HT-29 (cell line): ENCODE measurements at places on chromosomes 3 and 15. TPM values are rescaled to one million over a fixed set of nuclear protein-coding genes. Genes with fewer than 3 reads are reported as not detected.

DNA sequence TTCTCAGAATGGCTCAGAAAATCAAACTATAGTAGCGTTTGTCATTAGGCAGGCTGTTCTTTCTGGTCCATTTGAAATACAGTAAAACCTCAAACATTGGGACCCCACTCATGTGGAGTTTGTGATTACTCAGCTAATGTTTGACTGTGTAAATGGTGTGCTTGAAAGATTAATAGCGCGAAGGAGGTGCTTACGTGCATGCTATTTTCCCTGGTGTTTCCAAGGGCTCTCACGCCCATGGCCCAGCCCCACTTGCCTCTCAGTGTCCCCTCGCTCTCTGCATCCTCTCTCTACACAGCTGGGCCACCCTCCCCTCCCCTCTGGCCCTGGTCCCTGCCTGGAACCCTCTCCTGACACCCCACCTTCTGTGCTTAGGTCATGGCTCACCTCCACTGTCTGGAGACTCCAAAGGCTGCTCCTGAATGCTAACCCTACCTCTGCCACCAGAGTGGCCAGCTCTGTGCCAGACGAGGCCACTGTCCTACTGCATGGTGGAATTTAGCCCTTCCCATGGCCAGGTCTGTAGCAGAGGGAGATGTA lies 194.2 kb downstream of the PLCL2 start:
- no peak for DNase-seq

DNA sequence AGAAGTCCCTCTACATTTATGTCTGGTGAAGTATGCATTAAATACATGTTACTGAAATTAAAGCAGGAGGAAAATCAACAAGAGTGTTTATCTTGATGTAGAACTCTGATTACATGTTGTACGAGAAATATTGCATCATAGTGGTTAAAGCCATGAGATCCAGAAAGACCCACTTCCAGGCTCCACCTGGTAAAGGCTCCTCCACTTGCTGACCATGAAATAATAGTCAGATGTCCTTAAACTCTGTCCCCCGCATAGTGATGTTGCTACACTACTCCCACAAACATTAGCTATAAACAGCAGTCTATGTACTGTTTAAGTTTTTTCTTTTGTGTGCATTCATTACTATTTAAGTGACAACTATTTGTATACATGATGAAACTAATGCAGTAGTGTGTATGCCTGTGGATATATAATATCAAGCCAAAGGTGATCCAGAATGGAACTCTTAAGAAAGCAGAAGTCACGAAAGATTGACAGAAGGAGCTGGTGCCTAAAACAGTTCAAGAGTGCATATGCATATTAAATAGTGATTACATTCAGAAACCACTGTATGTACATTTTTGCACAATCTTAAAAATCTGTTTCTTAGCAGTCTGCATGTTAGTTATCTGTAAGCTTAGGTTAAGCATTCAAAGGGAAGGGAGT lies 264.4 kb upstream of the KCNMB2 start:
- no peak for DNase-seq

- DNase-seq = no peak
Measured at GRCh38 chr15:101464999-101465669, 24.4 kb downstream of the PCSK6 start.

DNA sequence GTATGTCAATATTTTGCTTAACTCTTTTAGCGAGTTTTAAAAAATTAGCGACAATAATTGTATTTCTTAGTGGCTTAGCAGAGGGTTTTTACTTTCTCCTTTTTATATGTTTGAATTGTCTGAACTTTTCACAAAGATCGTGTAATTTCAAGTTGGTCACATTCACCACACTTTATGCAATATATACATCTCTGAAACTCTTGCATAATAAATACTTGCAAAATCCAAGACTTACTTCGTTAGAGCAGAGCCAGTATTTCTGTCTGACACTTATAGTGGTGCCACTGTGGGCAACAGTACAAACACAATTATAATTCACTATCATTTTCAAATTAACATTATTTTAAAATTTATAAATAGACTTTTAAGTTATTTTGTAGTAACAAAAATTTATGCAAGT lies 62.0 kb downstream of the SUCNR1 start:
- no peak for DNase-seq

GRCh38 chr3:33050071-33050653 lies 46.8 kb downstream of the GLB1 start:
- no peak for DNase-seq

DNA sequence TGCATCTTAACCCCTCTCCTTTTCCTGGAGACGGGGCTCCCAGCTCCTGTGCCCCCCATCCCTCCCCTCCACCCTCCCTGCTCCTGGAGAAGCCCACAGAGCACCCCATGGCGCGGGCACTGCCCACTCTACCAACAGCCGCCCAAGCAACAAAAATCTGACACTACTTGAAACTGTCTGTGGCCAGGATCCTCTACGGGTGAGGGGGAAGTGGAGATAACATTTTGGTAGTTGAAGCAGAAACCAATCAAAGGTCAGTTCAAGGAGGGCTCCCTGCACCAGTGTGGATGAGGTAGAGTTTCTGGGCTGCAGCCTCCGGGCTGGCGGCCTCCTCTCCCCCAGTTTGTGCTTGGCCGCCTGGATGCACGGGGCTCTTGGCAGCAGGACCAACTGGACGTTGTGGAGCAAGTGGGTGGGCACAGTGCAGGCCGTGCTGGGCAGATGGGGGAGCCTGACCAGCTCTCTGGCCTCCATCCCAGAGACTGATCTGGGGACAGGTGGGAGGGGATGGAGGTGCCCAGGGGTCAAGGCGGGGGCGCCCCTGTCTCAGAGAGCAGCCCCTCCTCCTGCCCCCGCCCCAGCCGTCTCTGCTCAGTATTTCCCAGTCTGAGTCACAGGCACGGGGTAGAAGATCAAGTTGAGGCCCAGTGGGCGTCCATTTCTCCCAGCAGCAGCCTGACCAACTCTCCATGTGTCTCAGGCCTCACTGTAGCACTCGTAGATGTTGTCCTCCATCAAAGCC lies 12.8 kb downstream of the H1-8 start:
- no peak for DNase-seq

GRCh38 chr3:58131101-58131825 lies 79.5 kb downstream of the DNASE1L3 start:
- DNase-seq = no peak

- DNase-seq = no peak
Measured at GRCh38 chr3:78941587-78941986, 826.2 kb downstream of the ROBO1 start.

DNA sequence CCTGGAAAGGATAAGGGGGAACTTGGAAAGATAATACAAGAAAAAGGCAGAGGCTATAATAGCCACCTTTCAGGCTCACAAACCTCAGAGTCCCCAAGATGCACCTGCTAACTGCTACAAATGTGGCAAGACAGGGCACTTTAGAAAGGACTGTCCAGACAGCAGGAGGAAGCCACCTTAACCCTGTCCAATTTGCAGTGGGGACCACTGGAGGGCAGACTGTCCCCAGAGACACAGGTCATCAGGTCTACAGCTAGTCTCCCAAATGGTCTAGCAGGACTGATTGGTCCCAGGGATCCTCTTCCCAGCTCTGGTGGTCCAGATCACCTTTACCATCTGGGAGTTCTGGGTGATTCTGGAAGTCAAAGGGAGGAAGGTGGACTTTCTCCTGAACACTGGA lies 882.5 kb upstream of the GBE1 start:
- peak; percentile 7 for DNase-seq

DNA sequence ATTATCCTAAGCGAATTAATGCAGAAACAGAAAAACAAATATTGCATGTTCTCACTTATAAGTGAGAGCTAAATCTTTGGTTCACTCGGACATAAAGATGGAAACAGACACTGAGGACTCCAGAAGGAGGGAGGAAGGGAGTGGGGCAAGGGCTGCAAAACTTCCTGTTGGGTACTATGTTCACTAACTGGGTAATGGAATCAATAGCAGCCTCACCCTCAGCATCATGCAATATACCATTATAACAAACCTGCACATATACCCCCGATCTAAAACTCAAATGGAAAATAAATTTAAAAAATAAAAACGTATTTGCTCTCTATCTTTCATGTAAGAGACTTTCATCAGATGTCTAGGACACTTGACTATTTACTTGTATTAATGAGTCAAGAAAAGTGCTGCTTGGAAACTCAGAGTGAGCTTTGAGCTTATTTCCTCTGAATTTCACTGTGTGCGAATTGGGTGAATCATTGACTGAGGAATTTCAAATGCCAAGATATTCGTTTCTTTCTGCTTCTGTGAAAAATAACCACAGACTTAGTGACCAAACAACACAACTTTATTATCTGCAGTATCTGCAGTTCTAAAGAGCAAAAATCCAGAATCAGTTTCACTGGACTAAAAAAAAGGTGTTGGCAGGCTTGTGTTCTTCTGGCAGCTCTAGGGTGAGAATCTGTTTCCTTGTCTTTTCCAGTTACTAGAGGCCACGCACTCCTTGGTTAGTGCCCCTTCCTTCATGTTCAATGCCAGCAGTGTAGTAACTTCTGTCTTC lies 18.4 kb downstream of the TM4SF18 start:
- peak; percentile 47 for DNase-seq

- DNase-seq = no peak
Measured at GRCh38 chr3:177800561-177800960, 603.3 kb upstream of the TBL1XR1 start.

GRCh38 chr15:59250249-59250648 lies 43.6 kb downstream of the LDHAL6B start:
- peak; percentile 39 for DNase-seq

Gene MYEF2
- 17.9 and 20.5 TPM in 2 replicates for total RNA-seq

- DNase-seq = no peak
Measured at GRCh38 chr3:158213461-158213860, 103.6 kb downstream of the RSRC1 start.

- no peak for DNase-seq
Measured at GRCh38 chr3:48215876-48216275, 7.4 kb upstream of the CAMP start.

DNA sequence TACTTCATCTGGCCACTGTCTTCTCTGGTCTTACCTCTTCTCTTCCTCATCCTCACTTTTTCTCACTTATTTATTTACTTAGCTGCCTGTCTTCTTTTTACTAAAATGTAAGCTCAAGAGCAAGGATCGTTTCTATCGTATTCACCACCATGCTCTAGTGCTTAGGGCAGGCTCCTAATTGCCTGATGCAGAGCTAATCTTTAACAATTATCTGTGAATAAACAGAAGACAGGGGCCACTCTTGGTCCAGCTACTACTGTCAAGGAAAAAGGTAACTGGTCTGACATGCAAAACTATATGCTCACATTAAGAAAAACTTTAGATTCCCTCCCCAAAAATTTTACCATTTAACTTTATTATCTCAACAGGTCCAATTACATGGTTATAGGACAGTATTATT lies 17.5 kb downstream of the PIK3R4 start:
- DNase-seq = no peak

DNA sequence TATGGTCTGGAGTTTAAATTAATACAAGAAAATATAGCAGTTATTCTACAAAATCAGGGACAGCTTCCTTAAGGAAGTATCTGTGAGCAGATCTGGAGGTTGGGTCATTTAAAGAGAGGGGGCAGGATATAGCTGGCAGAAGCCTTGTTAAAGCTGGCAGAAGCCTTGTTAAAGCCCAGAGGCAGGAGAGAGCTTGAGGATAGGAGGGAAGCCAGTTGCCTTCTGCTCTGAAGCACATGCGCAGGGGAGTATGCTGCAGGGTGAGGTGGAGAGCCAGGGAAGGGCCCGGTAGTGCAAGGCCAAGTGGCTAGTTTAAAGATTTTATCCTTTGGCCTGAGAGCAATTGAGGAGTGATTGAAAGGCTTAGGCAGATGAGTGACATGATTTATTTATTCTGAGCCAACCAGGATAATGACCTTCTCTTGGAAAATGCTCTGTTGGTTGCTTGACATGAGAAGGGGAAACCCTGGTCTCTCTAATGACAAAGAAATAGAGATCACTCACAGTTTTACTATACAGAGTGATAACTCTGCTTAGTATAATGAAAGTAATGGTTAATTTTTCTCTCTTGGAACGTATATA lies 3.9 kb downstream of the EAF1 start:
- DNase-seq = no peak

- DNase-seq = no peak
Measured at GRCh38 chr15:101067660-101068522, 148.7 kb downstream of the LRRK1 start.

Gene IL16
- total RNA-seq = not detected in 2 replicates

Gene CX3CR1
- total RNA-seq = not detected in 2 replicates

Gene BSN
- total RNA-seq = not detected in 2 replicates

GRCh38 chr15:91751611-91752010 lies 101.9 kb upstream of the SLCO3A1 start:
- DNase-seq = no peak

Gene SCAMP5
- 0.86 and 3.0 TPM in 2 replicates for total RNA-seq

- no peak for DNase-seq
Measured at GRCh38 chr3:71002298-71002697, 581.2 kb downstream of the FOXP1 start.

DNA sequence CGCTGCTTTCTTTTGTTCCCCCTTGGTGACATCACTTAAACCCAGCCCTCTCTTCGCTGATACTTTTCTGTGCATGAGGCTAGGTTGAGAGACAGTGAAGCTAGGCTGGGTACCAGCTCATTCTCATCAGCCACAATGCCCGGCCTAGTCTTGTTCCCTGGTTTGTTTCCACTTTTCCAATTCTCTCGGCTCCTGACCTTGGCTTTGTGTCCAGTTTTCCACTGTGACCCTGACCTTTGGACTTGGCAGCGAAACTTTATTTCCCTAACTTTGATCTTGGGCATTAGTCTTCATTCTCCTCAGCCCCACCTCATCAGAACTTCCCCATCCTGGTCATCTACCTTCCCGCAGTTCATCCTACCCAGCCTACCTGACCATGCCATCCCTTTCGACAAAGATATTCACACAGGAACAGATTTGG lies 908 bp upstream of the ADPGK start:
- DNase-seq = no peak

- no peak for DNase-seq
Measured at GRCh38 chr3:103372031-103372430, 937.2 kb downstream of the ZPLD1 start.

DNA sequence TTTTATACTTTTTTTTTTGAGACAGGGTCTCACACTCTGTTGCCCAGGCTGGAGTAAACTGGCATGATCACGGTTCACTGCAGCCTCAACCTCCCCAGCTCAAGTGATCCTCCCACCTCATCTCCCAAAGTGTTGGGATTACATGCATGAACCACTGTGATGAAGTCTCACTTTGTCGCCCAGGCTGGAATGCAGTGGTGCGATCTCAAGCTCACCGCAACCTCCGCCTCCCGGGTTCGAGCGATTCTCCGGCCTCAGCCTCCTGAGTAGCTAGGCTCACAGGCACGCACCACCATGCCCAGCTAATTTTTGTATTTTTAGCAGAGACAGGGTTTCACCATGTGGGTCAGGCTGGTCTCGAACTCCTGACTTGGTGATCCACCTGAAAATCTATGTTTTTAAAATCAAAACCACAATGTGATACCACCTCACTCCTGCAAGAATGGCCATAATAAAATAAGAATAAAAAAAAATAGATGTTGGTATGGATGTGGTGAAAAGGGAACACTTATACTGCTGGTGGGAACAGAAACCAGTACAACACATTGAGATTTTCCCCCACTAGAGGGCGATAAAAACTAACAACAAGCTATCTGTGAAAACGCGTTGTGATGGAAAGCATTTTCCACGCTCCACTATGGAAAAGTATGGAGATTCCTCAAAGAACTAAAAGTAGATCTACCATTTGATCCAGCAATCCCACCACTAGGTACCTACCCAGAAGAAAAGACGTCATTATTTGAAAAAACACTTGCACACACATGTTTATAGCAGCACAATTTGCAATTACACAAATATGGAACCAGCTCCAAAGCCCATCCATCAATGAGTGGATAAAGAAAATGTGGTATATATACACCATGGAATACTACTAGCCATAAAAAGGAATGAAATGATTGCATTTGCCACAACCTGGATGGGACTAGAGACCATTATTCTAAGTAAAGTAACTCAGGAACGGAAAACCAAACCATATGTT lies 26.8 kb upstream of the OCA2 start:
- peak; percentile 78 for DNase-seq

GRCh38 chr3:193086681-193087080 lies 154.3 kb upstream of the PLAAT1 start:
- DNase-seq = peak; percentile 16
